NCI-H1930 (cell line): ENCODE measurements at places on chromosomes 3 and 15.

- no peak for DNase-seq
These were observed 73.6 kb downstream of the TM4SF4 start for GRCh38 chr3:149547954-149548668.

DNA sequence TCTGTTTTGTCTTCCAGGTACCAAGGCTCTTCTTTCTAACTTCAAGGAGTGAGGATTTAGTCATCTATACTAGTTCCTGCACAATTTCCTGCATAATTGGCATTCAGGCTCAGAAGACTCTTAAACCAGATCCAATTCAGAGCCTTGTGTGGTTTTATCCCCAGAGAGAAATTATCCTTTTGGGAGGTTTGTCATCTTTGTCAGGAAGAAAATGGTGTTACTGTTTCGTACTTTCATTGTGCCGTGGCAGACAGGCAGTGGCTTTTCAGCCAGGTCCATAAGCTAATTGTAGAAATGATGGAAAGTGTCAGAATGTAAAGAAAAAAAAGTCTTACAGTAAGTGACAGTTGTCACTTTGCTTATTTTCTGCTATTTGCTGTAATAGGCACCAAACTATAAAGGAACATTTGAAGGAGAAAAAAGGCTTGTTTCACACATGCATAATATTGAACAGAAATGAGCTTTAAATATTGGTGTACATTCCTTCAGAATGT, 82.8 kb downstream of the CADM2 start:
- no peak for DNase-seq

DNA sequence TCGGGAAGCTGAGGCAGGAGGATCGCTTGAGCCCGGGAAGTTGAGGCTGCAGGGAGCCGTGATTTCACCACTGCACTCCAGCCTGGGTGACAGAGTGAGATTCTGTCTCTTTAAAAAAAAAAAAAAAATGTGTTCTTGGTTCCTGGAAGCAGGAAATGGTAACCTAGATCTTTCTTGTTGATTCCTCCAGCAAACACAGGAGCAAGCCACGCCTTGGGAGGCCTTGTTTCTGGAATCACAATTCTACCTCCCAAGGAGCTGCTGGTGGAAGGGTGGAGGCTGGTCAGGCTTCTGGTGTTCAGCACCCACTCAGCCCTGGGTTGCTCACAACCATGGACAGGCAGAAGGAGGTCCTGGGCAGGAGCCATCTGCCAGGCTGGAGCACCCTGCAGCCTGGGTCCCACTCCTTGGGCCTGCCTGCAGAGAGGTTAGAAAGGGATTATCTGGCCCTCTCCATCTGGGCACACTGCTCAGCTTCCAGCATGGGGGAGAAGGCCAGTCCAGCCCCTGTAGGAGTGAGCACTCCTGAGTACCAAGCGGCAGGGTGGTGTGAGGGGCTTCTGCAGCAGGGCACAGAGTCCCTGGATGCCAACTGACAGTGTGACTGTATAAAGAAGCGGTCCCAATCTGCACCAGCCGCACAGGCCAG, 65.6 kb downstream of the ABTB1 start:
- DNase-seq, result no peak

DNA sequence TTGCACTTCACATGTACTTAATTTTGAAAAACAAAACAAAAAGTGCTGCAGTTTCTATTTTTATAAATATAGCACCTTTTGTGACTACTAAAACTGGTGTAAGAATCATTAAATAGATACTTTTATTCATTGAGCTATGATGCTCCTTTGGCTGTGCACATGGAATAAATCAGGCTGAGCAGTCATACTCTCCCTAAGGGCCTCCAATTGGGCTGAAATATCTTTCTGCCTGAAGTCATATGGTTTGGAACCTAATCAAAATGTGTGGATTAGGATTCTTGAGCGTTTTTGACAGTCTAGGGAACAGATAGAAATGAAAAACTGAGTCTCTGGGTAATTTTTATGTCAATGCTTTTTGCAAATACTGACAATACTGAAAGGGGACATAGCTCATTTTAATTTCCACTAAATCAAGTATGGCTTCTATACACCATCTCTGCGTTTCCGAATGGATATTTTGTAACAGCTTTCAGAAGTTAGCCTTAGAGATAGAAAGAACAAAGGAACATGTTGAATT, 392.2 kb upstream of the ROBO1 start:
- no peak for DNase-seq

DNA sequence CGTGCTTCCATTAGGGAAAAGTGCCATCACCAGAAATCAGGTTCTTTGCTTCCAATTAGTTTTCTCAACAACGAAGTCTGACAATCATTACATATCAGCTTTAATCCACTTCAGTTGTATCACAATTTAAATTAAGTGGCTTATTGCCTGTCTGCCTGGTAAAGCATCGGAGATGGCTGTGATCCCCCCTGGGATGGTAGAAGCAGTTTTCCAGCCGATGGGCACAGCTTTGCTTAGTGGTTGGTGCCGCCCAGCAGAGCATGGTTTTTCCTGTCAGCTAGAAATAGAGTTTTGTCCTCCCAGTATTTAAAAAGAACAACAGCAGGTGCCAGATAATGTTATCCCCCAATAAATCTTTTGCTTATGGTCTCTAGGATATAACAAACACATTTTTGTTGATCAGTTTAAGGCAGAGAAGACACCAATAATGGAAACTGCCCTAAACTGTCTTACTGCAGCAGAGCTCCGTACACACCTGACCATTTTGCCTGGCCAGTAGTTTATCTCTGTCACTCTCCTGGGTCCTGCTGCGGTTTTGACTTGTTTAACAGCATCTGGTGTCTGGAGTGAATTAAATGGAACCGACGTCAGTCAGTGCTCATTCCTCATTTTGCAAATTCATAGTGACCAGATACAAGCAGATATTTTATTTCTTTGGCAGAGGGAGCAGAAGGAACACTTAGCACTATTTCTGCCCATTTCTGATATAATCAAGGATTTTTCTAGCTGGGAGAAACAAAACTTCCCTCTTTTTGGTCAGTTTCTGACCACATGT, 79.1 kb downstream of the SLC49A4 start:
- DNase-seq, result no peak

GRCh38 chr15:56944485-56944884, 26.0 kb downstream of the TCF12 start:
- DNase-seq, result no peak

DNA sequence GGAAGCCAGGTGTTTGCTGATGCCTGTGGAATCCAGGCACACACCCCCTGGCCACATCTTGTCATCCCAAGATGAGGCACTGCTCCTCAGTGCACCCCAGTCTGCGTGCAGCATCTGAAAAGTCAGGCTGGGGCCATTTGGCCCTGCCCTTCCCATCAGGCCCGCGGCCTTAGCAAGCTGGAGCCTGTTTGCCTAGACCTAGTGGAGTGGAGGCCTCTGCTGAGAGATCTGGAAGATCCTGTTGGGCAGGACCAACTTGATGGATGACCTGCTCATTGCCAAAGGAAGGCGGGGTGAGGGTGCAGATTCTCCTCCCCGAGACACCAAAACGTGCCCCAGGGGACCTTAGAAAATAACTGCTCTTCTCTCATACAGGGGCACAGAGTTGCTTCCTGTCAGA, 220.2 kb downstream of the SHQ1 start:
- DNase-seq, result no peak

- DNase-seq, result no peak
These were observed 15.2 kb upstream of the XIRP1 start for GRCh38 chr3:39207361-39208186.
